ENCODE measurements at places on chromosomes 2 and 18. TPM values are rescaled to one million over a fixed set of nuclear protein-coding genes. Genes with fewer than 3 reads are reported as not detected.

DSG1 gene
- not detected for polyA plus RNA-seq

RASGRP3 gene
- polyA plus RNA-seq: 82.4 TPM

ZNF532 gene
- polyA plus RNA-seq: 14.8 TPM

MYOM1 gene
- polyA plus RNA-seq: 2.4 TPM

SLC35G4 gene
- not detected for polyA plus RNA-seq

DCDC2C gene
- not detected for polyA plus RNA-seq

LYG1 gene
- polyA plus RNA-seq: 0.48 TPM

CPS1 gene
- not detected for polyA plus RNA-seq

HOXD8 gene
- polyA plus RNA-seq: not detected

DSC1 gene
- 0.54 TPM for polyA plus RNA-seq

CAVIN2 gene
- 4.8 TPM for polyA plus RNA-seq

PPP1R1C gene
- not detected for polyA plus RNA-seq

PDE11A gene
- not detected for polyA plus RNA-seq

NEB gene
- polyA plus RNA-seq: 1.4 TPM

XRCC5 gene
- 234 TPM for polyA plus RNA-seq

GLB1L gene
- not detected for polyA plus RNA-seq

RTP5 gene
- polyA plus RNA-seq: not detected

MGAT5 gene
- polyA plus RNA-seq: 14.0 TPM

IL1RL1 gene
- polyA plus RNA-seq: not detected
